ENCODE measurements at places on chromosomes 4 and X.
A peak's percentile ranks its signal among the peaks of the same experiment; 100 is the strongest.

DNA sequence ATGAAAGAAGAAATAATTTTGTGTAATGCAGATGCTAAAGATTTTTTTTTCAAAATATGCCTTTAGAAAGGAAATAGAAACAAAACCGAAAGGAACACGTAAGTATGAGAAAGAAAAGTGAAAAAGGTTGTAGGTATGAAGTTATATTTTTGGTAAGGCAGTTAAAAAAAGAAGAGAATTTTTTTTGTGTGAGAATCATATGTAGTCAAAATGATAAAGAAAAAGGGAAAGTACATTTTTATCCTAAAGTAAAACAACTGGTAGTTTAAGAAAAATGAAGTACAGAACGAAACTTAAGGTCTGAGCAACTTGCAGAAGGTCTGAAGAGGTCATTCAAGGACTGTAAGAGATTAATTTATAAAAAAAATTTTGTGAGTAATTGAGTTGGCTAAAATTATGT, 164.0 kb upstream of the TRAM1L1 start:
- H3K4me1 ChIP-seq, result no peaks in the 10 kb centered on the region
- H3K27me3 ChIP-seq, result no peaks in the 10 kb centered on the region
- no peaks in the 10 kb centered on the region for H3K36me3 ChIP-seq
- H3K27ac ChIP-seq, result no peak overlapping the region

GRCh38 chr4:8314691-8315255, 45.2 kb downstream of the HTRA3 start:
- peaks cover 19% of the 10 kb centered on the region for H3K4me1 ChIP-seq
- no peak overlapping the region for H3K27ac ChIP-seq
- H3K4me3 ChIP-seq, result no peak overlapping the region

DNA sequence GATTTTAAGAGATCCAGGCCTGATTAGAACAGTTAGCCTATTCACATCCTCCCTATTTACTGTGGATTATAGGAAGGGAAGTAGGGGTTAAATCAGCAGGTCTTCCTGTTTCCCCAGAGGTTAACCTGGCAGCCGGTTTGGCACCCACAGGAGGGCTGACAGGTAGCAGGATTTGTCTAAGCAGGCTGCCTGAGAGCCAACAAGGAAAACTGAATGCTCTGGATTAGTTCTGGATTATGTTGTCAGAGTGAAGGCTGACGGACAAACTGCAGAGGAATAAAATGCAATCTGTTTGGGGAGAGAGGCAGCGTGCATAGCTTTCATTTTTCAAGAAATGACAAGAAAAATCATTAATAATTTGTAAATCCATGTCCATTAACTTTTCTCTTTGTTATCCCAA, 397.1 kb upstream of the FAM241A start:
- no peak overlapping the region for H3K27ac ChIP-seq
- no peak for DNase-seq
- no peaks in the 10 kb centered on the region for H3K4me1 ChIP-seq
- H3K36me3 ChIP-seq, result no peaks in the 10 kb centered on the region
- H3K27me3 ChIP-seq, result no peaks in the 10 kb centered on the region

DNA sequence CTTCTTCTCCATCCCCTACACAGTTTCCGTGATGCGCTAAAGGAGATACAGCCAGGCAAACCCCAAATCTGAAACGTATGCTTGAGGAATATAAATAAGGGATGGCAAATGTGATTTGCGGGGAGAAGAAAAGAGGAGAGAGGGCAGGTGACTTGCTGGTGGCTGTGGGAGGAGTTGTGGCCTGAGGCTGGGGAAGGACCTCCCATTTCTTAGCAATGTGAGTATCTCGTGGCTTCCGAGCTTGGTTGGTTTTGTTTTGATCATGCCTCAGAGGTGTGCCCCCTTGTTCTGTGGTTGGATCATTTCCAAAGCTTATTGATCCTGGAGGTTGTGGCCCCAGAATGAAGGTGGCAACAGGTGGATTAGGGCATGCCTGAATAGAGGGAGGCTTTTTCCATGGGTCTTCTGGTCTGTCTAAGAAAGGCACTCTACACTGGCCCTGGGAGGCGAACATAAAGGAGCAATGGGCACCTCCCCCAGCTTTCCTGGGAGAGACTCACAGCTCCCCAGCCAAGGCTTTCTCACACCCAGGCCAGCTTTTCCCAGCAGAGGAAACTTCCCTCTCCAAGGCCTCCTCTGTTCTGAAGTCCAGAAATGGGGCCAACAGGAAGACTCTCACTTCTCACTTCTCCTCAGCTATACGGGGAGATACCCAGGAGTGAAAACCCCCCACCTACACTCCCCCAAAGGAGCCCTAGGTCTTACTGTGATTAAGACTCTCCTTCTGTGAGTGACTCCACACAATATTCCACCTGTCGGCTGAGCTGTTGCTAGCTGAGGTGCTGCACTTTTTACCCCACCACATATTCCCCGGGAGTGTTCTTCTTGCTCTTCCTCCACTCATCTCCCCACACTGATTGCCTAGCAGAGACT, 40.0 kb downstream of the C4orf51 start:
- no peaks in the 10 kb centered on the region for H3K4me1 ChIP-seq
- no peaks in the 10 kb centered on the region for H3K36me3 ChIP-seq
- no peak overlapping the region for H3K27ac ChIP-seq
- no peak for DNase-seq
- no peaks in the 10 kb centered on the region for H3K27me3 ChIP-seq

DNA sequence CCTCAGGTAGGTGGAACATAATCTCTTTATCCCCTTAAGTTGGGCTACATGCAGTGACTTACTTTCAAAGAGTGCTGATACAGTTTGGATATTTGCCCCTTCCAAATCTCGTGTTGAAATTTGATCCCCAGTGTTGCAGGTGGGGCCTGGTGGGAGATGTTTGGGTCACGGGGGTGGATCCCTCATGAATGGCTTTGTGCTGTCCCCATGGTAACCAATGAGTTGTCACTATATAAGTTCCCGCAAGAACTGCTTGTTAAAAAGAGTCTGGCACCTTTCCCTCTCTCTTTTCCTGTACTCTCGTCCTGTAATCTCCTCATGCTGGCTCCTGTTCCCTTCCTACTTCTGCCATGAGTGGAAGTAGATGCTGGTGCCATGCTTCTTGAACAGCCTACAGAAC, 71.3 kb downstream of the GLRA3 start:
- no peaks in the 10 kb centered on the region for H3K4me1 ChIP-seq
- H3K4me3 ChIP-seq, result no peak overlapping the region
- no peaks in the 10 kb centered on the region for H3K36me3 ChIP-seq
- no peak overlapping the region for H3K27ac ChIP-seq
- DNase-seq, result no peak
- H3K27me3 ChIP-seq, result no peaks in the 10 kb centered on the region

DNA sequence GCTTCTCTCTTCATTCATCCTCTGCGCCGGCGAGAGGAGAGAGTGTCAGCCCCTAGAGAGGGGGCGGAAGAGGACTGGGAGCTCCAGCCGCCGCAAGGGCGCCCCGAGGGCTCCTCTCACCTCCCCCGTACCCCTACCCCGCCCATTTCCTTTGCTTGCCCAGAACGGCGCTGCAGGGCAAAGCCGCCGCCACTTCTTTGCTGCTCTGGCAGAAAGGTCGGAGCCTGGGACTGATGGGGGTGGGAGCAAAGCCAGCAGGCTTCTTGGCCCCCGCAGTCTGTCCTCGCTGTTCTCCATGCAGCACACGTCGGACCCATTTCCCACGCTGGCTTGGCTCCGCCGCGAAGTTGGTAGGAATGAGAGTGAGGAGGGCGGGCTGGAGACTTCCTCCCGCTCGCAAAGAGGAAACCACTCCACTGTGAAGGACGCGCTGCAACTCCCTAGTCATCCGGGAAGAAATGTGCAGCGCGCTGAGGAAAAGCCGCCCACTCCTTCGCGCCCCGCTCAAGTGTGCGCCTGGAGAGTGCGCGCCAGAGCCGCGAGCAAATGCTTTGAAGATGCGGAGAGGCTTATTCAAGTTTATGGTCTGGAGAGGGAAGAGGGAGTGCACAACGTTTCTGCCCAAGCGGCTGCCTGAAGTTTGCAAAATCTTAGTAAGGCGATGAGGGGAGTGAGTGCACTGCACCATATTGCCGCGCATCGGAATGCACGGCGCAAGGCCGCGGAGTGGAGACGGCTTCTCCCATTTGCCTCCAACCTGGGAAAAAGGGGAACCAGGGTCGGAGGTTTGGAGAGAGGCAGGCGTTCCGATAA, 2.8 kb upstream of the PCDH7 start:
- H3K27me3 ChIP-seq, result peaks cover 7% of the 10 kb centered on the region
- H3K4me1 ChIP-seq, result peaks cover 4% of the 10 kb centered on the region

- H3K4me3 ChIP-seq, result no peak overlapping the region
- no peak overlapping the region for H3K27ac ChIP-seq
- H3K4me1 ChIP-seq, result peaks cover 5% of the 10 kb centered on the region
- H3K27me3 ChIP-seq, result no peaks in the 10 kb centered on the region
Measured at GRCh38 chrX:39750256-39750790, 347.4 kb downstream of the BCOR start.

DNA sequence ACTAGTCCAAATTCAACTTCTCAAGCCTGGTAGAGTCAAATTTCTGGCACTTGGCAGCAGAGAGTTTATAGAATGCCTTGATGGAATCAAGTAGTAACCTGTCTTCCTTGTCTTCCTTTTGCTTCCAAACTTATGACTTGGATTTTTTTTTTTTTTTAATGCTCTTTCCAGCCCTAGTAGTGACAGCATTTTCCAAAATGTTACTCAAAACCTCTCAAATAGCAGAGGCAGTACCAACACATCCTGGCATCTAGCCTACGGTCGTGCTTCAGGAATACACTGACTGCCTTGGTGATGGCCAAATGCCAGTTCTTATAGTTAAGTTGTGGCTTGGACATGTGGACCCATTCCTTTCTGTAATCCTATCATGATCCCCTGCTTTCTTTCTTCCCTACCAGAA, 46.0 kb downstream of the GALNT7 start:
- no peak for DNase-seq
- H3K36me3 ChIP-seq, result no peaks in the 10 kb centered on the region
- peaks cover under 1% of the 10 kb centered on the region for H3K4me1 ChIP-seq
- H3K27ac ChIP-seq, result no peak overlapping the region
- H3K27me3 ChIP-seq, result no peaks in the 10 kb centered on the region
- no peak overlapping the region for H3K4me3 ChIP-seq

DNA sequence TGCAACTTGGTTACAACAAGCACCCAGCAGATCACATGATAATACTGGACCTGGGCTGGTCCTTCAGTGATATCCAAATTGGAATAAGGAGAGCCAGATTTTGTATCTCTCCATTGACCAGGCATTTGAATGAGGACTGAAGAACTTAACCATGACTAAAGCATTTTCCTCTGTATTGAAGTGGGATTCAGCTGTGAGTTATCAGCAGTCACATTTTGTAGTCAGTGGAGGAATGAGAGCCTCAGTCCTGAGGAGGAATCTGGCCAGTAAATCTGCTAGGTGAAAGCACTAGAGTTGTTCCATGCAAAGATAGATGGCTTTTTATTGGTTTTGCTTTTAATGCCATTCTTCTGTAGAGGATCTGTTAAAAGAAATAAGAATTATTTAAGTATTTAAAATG, 1506.0 kb downstream of the PCDH7 start:
- no peak overlapping the region for H3K27ac ChIP-seq
- no peaks in the 10 kb centered on the region for H3K4me1 ChIP-seq
- no peak overlapping the region for H3K4me3 ChIP-seq
- no peak for DNase-seq
- no peaks in the 10 kb centered on the region for H3K27me3 ChIP-seq
- H3K36me3 ChIP-seq, result no peaks in the 10 kb centered on the region

DNA sequence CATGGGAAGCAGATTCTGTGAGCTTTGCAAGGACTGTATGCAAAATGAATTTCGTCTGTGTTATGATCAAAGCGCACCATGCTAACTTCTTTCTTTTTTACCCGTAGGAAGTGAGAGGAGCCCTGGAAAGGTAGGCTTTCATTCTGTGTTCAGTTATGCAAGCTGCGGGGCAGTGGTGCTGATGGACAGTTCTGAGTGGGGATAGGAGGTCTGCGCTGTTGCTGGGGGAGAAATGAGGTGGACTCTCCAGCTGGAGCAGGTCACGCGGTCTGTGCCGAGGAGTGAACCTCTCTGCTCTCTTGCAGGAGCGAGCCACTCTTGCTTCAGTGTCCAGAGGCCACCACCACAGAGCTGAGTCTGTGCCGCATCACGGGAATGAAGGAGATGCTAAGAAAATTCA, 4.5 kb downstream of the TRIML1 start:
- H3K27ac ChIP-seq, result peak overlapping the region; percentile 24
- peaks cover 11% of the 10 kb centered on the region for H3K4me1 ChIP-seq
- peak; percentile 24 for DNase-seq
- H3K27me3 ChIP-seq, result no peaks in the 10 kb centered on the region

GRCh38 chrX:110251526-110251925, 66.4 kb downstream of the AMMECR1 start:
- no peak for DNase-seq
- no peak overlapping the region for H3K4me3 ChIP-seq
- H3K4me1 ChIP-seq, result peaks cover 2% of the 10 kb centered on the region
- no peaks in the 10 kb centered on the region for H3K36me3 ChIP-seq

GRCh38 chr4:154982187-154983047, 201.3 kb downstream of the RBM46 start:
- no peak overlapping the region for H3K27ac ChIP-seq
- peak; percentile 40 for DNase-seq
- H3K4me3 ChIP-seq, result no peak overlapping the region
- no peaks in the 10 kb centered on the region for H3K4me1 ChIP-seq
- no peaks in the 10 kb centered on the region for H3K36me3 ChIP-seq
- H3K27me3 ChIP-seq, result no peaks in the 10 kb centered on the region

DNA sequence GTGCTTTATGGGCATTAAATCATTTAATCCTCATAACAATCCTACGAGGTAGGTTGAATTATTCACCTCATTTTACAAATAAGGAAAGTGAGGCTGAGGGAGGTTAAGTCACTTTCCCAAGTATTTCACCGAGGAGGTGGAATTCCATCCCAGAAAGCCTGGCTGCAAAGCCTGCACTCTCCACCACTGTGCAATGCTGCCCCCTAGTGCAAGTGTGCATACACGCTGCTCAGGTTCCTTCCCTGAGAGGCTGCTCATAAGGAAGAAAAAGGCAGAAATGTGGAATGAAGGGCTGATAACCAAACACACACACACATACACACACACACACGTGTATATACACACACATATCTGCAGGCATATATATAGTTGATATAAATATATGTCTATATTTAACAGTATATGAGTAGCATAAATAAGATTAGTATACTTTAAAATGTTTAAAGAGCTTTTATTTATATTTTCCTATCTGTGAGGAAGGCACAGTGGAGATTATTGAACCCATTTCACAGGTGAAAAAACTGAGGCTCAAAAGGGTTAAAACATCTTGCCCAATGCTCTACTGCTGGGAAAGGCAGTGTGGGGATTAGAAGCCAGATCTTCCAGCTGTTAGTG, 714.5 kb upstream of the TENM3 start:
- H3K27ac ChIP-seq, result no peak overlapping the region
- peak; percentile 89 for DNase-seq
- H3K27me3 ChIP-seq, result no peaks in the 10 kb centered on the region

- no peak overlapping the region for H3K4me3 ChIP-seq
- H3K27me3 ChIP-seq, result no peaks in the 10 kb centered on the region
- H3K36me3 ChIP-seq, result no peaks in the 10 kb centered on the region
- DNase-seq, result no peak
- peaks cover 6% of the 10 kb centered on the region for H3K4me1 ChIP-seq
Measured at GRCh38 chr4:74755486-74755885, 38.8 kb downstream of the BTC start.

DNA sequence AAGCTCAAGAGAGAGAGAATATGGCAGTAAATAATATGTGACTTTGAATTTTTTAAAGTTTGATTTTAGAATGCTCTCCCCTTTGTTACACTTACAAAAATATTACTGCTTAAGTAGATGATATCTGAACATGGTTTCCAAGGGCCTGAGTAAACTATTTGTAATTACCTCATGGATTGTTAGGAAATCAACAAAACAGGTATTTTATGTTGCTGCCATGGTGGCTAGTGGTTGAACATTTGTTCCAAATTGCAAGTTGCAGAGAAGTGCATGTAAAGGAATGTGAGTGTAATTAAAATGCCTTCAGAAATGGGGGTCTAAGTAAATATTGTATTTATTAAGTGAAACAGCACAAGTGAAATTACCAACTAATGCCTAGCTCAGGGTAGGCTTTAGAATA, 27.6 kb downstream of the SEPTIN11 start:
- no peaks in the 10 kb centered on the region for H3K27me3 ChIP-seq
- H3K36me3 ChIP-seq, result peaks cover 3% of the 10 kb centered on the region
- no peak overlapping the region for H3K27ac ChIP-seq
- H3K4me3 ChIP-seq, result no peak overlapping the region

Data from trophoblast cell (in vitro differentiated cells and primary cell).